Activated T-helper 9 cell treated with anti-CD3 and anti-CD28 coated beads, Interleukin-2, amount 50 U/mL, for 16 hours (primary cell): ENCODE measurements at places on chromosomes 16 and 17.

GRCh38 chr17:64042700-64043485, 22.5 kb upstream of the ICAM2 start:
- DNase-seq: no peak

DNA sequence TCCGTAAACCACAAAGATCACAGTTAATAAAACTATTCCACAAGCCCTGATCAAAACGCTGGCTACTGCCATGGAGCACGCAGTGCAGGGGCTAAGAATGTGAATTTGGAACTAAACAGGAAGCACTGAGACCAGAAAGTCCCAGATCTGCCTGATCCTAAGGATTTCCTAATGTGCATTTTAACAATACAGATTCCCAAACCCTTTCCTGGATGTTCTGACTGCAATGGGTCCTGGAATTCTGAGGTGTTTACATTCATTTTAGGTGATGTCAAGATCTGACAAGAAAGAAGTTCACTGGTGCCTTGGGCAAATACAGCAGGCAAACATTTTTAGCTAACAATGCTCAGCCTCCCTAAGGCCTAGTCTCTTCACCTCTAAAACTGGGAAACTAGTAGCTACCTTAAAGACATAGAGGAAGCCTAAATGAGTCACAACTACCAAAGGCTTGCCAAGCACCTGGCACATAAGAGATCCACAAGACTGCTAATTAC, 10.3 kb downstream of the NSMCE1 start:
- DNase-seq: no peak

- no peak for DNase-seq
Observed at GRCh38 chr17:10125531-10126275, 72.7 kb downstream of the GAS7 start.

GRCh38 chr17:29771546-29771945, 148.8 kb upstream of the CORO6 start:
- DNase-seq: no peak

DNA sequence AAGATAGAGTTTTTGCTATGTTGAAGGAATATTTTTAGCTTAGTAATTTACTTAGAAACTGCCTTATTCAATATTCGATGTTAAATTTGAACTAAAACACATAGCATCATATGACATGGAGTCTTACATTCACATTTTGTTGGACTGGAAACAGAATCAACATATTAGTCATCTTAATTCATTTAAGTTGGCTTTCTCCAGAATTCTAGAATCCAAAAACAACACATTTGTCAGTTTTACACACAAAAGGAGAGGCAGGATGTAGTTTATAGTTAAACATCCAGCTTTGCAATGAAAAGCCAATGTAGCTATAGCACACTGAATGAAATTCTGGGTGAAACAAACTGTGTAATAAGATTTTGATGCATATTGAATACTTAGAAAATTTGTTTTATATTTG, 43.3 kb downstream of the WWOX start:
- no peak for DNase-seq

GRCh38 chr16:15484662-15485061, 50.3 kb downstream of the BMERB1 start:
- DNase-seq: no peak
